ENCODE measurements at places on chromosomes 16 and 17.

- no peak for DNase-seq
Measured at GRCh38 chr16:86322806-86323205, 187.5 kb upstream of the FOXF1 start.

GRCh38 chr16:23026784-23027362, 122.4 kb downstream of the USP31 start:
- DNase-seq, result peak; percentile 19

DNA sequence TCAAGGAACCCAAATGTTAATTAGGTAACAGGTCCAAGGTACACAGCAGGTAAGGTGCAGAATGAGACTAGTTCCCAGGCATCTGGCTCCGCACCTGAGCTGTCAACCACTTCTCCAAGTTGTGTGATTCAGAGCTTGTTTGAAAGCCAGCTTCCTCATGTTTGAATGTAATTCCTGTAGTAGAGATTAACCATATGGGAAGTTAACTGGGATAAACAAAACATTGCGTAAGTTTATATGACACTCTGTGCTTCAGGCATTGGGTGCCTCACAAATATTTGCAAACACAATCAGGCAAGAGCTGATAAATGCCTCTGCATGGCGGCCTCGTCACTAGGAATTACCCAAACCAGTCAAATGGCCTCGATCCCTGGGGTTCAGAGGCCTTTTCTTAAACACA, 27.9 kb upstream of the CPHXL start:
- no peak for DNase-seq

DNA sequence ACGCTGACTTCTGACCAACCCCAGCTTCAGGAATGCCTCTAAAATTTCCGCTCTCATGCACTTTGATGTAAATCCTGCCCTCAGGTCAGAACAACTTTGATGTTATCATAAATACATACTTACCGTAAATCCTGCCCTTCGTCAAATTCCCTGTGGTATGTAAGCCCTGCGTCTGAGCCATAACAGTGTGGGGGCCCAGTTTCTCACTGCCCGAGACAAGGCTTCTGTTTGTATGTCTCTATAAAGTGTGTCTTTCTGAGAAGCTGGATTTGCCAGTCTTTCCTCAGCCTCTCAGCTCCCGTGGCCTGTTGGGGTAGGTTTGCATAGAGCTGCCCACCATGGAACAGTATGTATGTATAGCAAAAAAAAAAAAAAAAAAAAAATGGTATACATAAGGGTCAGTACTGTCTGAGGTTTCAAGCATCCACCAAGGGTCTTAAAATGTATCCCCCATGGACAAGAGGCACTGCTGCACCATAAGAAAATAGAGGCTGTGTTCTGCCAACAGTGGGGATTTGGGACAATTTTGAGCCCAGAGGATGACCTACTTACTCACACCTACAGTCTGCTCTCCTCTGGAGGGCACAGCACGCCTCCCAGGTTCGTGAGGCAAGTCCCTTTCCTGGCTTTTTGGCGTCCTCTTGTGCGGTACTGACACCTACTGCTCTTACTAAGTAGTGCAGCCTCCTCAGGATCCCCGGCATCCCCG, 17.5 kb downstream of the PRMT7 start:
- DNase-seq, result peak; percentile 87

- no peak for DNase-seq
Measured at GRCh38 chr16:12320298-12320706, 343.8 kb downstream of the SNX29 start.

DNA sequence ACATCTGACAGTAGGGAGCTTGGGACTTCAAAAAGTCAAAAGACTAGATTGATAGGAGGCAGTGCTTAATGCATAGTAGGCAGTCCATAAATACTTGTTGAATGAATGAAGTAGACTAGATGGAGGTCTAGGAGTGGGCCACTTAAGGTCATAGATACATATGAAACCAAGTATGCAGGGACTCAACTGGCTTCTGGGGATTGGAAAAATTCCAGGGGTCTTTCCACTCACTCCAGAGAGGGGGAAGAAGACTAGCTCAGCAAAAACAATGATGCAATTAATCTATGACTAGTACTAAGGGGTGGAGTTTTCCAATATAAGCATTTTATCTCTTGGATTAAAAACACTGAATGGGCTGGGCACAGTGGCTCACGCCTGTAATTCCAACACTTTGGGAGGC, 298.3 kb upstream of the XYLT1 start:
- no peak for DNase-seq

DNA sequence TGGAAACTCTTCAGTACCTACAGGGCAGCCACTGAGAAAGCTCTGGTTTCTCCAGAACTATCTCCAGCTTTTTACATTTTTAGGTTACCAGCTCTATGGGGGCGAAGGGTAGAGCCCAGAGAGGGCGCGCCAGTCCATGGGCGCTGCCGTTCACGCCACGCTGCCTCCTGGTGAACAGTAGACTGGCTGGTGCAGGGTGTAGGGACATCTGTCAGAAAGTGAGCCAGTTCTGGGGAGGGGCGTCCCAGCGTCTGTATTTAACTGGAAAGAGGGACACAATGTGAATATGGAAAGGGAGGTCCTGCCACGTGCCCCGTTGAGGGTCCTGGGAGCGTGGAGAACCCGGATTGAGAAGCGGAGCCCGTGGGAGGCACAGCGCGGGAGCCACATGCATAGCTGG, 16.4 kb upstream of the CLEC18A start:
- DNase-seq, result no peak

DNA sequence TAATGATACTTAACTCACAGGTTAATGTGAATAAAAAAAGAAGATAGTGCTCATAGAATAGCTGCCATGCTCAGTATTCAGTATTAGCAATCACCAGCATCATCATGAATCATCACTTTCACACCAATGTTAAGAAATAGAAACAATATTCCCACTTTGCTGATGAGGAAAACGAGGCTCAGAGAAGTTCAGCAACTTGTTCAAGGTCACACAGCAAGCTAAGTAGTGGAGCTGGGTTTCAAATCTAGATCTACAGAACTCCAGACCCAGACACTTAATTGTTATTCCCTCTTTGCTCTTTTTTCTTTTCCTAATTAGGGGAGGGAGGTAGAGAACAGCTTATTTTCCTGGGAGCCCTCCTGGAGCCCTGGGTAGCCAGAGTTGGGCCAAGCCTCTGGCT, 22.9 kb downstream of the CLEC19A start:
- no peak for DNase-seq

DNA sequence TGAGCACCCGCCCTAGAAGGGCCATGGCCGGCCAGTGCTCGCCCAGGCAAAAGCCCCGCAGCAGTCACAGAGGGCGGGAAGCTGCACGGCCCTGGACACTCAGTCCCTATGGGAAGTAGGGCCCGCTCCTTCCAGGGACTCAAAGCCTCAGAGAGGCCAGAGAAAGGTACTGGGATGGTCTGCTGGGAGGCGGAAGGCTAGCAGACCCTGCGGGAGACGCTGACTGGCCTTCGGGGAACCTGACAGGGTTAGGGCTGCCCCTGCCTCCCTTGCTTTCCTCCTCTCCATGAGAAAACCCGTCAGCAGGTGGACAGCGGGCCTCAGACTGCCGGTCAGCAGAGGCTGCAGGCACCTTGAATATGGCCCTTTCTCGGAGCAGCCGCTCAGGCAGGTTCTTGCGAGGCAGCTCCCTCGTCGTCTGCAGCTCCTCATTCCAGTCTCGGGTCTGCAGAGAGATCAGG, 11.5 kb downstream of the CLUH start:
- no peak for DNase-seq

GRCh38 chr17:43085474-43085873, 39.7 kb downstream of the BRCA1 start:
- peak; percentile 3 for DNase-seq

- DNase-seq, result no peak
Measured at GRCh38 chr17:52938623-52939230, 780.2 kb upstream of the CA10 start.

GRCh38 chr17:56851008-56851407, 17.1 kb downstream of the DGKE start:
- DNase-seq, result no peak

- no peak for DNase-seq
Measured at GRCh38 chr16:49936791-49937190, 80.9 kb upstream of the ZNF423 start.

DNA sequence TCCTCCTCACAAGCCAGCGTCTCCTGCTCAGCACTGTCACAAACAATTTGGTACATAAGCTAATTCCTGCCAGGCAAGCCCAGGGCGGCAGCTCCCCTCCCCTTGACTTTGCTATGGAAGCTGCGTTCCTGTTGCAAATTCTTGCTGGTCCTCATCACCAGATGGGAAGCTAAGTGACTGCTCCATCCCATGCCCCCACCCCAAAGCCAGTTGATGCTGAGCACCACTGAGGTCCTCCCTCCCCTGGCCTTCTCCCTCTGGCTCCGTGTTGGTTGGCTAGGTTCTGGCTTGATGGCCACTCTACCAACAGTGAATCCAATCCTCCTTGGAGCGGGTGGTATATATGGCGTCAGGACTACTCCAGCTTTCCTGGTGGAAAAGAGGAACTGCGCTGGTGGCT, 34.4 kb downstream of the PIPOX start:
- DNase-seq, result no peak

GRCh38 chr16:72532906-72533410, 361.0 kb upstream of the PMFBP1 start:
- no peak for DNase-seq

- DNase-seq, result no peak
Measured at GRCh38 chr16:69324013-69324531, 6.3 kb downstream of the PDF start.

GRCh38 chr17:81931557-81932332, 4.2 kb upstream of the MAFG start:
- DNase-seq, result no peak

DNA sequence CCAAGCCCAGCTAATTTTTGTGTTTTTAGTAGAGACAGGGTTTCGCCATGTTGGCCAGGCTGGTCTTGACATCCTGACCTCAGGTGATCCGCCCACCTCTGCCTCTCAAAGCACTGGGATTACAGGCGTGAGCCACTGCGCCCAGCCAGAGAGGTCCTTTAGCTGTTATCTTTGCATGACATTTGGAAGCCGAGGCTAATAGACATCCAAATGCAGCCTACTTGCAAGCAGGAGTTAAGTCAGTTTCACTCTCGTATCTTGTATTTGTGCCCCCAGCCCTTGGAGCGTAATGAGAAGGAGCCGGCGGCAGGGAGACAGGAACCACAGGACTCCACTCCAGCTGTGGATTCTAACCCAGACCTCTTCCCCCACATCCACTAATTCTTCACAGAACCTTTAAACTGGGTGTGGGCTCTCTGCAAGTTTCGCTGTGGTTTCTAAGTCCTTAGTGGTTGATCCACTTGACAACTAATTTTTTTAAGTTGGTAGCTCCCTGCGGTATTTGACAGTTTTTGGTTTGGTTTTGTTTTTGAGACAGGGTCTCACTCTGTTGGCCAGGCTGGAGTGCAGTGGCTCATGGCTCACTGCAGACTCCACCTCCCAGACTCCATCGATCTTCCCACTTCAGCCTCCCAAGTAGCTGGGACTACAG, 3.1 kb upstream of the CYTH1 start:
- no peak for DNase-seq

- DNase-seq, result no peak
Measured at GRCh38 chr17:40355804-40356758, 8.5 kb downstream of the GJD3 start.

- DNase-seq, result no peak
Measured at GRCh38 chr17:49787884-49788477, 500 bp upstream of the KAT7 start.

DNA sequence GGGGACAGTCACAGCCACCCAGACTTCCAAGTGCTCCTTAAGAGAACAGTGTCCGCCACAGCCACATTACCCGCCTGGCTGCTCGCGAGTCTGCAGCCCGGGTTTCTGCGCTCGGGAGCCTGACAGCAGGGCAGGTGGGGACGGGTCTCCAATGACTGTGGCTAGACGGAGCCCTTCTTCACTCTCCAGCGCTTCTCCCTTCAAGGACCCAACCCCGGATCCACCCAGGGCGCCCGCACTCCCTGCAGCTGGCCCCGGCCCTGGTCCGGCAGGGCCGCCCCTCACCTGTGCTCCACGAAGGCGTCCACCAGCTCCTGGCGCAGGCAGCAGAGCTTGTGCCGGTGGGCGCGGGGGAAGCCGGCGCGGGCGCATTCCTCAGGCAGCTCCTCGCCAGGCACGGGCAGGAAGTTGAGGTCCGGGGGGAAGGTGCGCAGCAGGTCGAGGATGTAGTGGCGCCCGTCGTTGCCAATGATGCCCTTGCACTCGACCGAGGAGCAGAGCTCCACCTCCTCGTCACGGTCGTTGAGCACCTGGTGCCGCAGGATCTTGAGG, 13.9 kb downstream of the CLUH start:
- DNase-seq, result no peak

GRCh38 chr17:35708951-35709350, 22.5 kb upstream of the RASL10B start:
- DNase-seq, result peak; percentile 42

GRCh38 chr17:51056813-51057510, 63.7 kb downstream of the SPAG9 start:
- DNase-seq, result peak; percentile 84

DNA sequence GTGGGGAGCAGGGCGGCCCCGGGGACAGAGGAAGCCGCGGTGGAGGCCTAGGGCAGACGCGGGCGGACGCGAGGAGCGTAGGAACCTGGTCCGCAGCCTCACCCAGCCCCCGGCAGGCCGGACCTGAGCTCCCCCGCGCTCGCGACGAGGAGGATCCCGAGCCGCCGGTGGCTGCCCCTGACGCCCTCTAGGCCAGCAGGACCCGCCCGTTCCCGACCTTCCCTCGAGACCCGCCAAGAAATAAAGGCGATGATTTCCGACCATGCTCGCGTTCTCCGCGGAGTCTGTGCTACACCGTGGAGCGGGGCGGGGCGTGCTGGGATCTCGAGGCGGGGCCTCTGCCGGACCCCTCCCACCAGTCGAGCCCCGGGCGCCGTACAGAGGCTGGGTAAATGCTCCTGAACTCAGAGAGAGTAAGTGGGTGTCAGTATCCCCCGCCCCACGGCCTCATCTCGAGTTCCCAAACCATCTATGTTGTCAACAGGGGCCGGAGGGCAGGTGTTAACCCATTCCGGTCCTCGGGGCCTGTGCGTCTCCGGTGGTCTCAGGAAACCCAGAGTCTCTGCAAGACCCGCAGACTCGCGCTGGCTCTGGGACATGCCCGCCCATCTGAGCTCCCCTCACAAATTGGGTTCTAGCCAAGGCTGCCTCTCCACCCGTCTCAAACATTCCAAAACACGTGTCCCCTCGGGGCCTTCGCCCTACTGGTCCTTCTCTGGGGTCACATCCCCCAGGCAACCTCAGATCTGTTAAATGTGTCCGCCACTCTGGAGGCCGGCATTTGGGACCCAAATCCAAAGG, 13.7 kb downstream of the SYCE1L start:
- peak; percentile 67 for DNase-seq
